T1000 (cell line): ENCODE measurements at places on chromosomes 5 and 9.

GRCh38 chr5:90528601-90529193, 687 bp downstream of the LYSMD3 start:
- no peak for DNase-seq

DNA sequence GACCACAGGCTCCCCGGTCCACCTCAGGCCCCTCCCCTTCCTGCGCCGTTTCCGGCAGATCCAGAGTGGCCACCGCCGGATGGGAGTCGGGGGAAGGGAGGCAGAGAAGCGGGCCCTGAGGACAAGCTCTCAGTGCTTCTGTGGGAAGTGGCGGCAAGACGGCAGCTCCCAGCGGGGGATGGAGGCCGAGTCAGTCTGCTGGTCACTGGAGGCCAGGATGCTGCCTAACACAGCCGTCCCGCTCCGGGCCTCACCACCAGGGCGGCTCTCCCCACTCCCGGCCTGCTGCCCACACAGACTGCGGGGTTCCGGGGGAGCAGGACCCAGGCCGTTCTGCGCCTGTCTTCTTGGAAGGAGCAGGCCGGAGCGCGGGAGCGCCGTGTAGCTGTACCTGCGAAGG, 31.4 kb downstream of the FXN start:
- no peak for DNase-seq

GRCh38 chr5:124902097-124902821, 155.8 kb upstream of the ZNF608 start:
- DNase-seq: no peak

DNA sequence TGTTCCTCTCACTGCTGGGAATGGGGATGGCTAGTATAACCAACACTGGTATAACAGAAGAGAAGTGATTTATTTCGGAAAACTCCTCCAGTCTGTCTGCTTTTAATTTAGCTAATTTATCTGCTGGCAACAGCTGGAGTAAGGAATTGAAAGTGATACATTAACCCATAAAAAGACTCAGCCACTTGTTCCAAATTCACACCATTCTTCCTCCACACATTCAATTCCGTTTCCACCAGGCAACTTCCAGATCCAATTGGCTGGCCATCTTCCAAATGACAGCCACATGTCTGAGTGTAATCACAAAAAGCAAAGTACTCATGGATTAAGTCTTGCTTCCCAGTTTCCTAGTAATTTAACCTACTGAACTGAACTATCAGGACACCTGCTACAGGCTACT, 77.1 kb upstream of the RETREG1 start:
- DNase-seq: no peak

DNA sequence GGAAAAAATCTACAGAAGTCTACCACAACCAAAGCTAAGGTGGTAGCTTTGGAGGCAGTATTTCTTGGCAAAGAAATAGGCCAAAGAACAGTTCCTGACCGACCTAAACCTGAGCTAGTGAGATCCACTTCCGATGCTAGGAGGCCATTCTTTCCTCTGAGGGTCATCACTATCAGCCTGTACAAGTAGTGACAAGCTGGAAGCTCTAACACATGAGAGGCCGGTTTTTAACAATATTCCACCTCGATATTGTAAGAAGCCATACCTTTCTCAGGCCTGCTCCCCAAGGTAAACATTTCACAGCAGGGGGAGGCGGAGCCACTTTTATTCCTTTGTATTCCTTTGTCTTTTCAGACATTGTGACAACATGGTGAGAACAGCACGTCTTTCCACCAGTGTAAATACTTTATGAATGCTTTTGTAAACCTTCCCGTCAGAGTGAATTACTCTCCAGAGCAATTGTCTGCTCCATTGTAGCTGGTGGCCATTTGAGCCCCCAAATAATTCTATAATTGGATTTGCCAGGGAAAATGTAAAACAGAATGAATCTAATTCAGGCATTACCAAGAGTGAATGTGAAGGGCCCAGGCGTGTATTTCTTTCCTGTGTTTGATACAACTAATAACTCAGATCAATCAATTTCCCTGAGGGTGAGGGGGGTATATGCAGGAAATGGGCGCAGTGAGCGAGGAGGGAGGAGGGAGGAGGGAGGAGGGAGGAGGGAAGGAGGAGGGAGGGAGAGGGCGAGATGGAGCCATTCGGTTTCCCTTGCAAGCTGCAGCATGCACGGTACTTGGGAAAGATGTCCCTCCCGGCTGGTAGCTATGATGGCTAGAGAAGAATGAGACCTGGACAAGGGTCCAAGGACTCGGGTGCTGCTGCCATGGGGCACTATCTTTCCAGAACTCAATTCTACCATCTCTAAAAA, 166.6 kb downstream of the CDK5RAP2 start:
- DNase-seq: no peak
